ENCODE measurements at places on chromosomes 13 and 19.
A peak's percentile ranks its signal among the peaks of the same experiment; 100 is the strongest.

GRCh38 chr13:85806553-85807175, 7.4 kb upstream of the SLITRK6 start:
- DNase-seq, result peak; percentile 86

DNA sequence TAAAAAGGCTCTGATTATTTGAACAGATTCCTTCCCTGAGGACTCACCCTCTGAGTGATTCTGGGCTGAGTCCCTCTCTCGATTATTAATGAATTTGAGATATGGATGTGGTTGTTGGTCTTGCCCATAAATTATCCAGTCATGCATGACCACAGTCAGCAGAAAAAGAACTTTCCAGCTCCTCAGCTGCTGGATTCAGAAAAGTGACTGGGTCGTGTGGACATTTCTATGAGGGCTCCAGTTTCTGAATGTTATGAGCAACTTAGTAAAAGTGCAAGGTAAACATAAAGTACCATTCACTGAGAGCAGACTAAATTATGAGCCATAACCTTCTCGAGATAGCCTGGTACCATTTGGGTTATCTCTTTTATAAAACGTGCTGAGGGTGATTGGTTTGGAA, 100.1 kb upstream of the CLDN10 start:
- DNase-seq, result no peak

DNA sequence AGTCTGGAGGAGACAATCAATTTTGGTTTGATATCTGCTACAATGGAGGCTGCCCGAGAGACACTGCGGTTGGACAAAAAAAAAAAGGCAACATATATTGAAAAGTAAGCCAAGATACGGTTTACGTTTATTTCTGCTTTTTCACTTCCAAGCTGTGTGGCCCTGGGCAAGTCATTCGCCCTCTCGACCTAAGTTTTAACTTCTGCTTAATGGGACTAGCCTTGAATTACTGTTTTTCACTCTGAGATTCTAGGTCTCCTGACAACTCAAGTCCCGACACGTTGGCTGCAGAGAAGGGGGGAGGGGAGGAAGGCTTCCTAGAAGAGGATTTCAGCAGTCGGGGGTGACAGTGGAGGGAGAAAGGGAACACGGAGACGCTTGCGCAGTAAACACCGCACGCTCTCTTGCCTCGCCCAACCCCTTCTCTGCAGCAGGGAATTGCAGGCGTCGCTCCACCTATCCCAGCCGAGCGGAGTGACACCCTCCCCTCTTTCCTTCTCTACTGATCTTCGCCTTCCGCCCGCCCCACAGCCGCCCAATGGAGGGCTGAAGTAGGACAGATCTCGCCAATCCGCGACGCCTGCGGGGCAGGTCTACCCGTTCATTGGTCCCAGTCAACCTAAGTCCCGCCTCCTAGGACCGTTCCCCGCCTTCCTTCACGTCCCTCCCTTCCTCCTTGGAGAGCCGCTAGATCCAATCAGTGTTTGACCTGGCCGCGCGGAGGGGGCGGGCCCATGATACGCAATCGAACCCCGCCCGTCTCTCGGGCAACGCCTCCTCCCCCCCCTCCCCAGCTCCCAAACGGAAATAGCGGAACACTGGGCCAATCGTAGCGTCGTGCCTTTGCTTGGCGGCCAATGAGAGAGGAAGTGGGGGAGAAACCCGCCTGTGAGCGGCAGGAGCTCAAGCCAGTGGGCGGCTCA, 533 bp upstream of the AP2A1 start:
- peak; percentile 100 for DNase-seq

- DNase-seq, result no peak
Observed at GRCh38 chr19:13985771-13986347, 20.3 kb downstream of the RFX1 start.

DNA sequence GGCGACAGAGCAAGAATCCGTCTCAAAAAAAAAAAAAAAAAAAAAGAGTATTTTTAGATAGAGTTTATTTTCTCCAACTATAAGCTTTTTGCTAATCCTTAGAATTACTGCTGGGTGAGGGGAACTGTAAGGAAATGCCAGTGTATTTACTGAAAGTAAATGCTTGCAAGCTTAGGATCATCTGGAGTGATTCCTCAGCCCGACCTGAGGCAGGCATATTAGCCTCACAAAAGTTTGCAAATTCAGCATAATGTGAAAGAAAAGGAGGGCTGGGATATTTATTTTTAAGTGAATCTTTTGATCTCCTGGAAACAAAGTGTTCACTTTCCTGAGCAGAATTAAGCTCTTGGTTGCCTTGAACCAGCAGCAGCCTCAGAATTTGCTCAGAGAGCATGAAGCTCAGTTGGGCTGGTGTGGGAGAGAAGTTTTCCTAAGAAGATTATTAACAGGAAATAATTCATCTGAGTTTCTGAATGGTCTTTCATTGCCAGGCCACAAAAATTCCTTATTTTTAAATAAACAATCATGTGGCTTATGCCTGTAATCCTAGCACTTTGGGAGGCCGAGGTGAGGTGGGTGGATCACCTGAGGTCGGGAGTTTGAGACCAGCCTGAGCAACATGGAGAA, 24.7 kb upstream of the SPATA13 start:
- no peak for DNase-seq

GRCh38 chr19:11418094-11418548, 993 bp downstream of the RGL3 start:
- no peak for DNase-seq

GRCh38 chr19:49423071-49423984, at the start of gene PTH2:
Gene PTH2, minus strand, starts transcription at chr19:49423441. Its CDS starts 102 bp downstream, at chr19:49423339.
- no peak for DNase-seq

- DNase-seq, result no peak
Observed at GRCh38 chr13:33275916-33276315, 9.6 kb downstream of the STARD13 start.

- DNase-seq, result no peak
Observed at GRCh38 chr13:38880397-38880796, 110.2 kb downstream of the STOML3 start.

GRCh38 chr13:53568491-53568890, 539.9 kb downstream of the OLFM4 start:
- DNase-seq, result no peak

- no peak for DNase-seq
Observed at GRCh38 chr13:109840201-109840892, 54.0 kb upstream of the IRS2 start.

Measured in NAMALWA (cell line).